CD4-positive, alpha-beta memory T cell (primary cell): ENCODE measurements at places on chromosomes 7 and 10.

DNA sequence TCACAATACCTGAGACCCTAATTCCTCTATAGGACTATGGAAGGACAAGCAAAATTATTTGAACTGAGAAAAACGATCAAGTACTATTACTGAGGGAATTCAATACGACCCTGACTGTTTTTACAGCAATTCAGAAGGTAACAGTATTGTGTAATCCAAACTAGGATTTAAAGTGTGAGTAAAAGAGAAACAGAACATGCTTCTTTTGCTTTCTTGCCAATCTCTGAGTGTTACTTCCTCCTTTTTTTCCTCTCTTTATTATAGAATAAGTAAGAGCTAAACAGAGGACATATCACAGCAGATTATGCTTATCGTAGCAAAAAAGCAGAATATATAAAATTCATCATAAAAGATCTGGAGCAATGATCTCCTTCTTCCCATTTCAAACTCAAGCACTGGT is 292.1 kb downstream of the THSD7A start:
- no peak for DNase-seq

DNA sequence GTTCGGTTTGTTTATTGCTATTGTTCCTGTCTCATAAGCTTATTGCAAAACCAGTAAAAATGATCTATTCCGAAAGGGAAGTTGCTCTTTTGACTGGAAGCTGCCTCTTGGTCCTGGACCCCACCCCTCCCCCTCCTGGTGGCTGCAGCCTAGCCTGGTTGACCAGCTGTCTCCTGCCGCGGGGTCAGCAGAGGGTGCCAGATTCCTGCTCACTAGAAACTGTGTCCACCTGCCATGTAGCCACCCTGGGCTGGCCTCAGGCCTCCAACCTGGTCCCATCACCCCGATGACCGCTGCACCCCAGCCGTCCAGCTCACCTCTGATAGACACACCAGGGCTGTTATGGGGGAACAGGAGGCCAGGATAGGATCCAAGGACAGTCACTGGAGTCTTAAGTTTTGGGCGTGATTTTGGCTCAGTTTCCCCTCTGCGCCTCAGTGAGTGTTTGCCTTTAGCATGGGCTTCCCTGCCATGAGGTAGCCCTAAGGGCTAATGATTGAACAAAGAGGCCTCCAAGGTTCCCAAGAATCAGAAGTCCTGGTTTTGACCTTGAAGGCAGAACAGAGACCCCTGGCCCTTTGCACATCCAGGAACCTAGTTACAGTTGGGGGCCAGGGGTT is 32.9 kb upstream of the SLF2 start:
- no peak for DNase-seq

GRCh38 chr10:15295537-15296325 is 75.4 kb downstream of the FAM171A1 start:
- DNase-seq: no peak

- no peak for DNase-seq
These were observed 26.0 kb downstream of the CYP3A5 start for GRCh38 chr7:99653754-99654153.

- DNase-seq: peak; percentile 94
These were observed at the start of gene TM9SF3 for GRCh38 chr10:96586419-96587263. TM9SF3 (minus strand) TSS chr10:96587012; CDS start chr10:96586835, 177 bp downstream.

DNA sequence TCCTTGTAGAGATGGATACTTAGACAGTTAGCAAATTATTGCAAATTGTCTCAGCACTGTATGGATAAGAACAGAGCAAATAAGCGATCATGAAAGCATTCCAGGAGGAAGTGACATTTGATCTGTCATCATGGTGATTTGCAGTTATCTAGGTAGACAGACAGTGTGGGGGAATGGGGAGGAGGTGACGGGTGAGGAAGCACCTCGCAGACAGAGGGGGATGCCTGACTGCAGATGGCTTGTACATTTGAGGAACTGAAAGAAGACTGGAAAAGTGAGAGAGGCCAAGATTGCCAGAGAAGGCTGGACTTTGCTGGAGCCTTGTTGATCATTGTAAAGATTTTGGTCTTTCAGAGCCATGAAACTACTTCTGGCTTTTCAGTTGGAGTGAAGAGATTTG is 318.2 kb upstream of the CELF2 start:
- no peak for DNase-seq

DNA sequence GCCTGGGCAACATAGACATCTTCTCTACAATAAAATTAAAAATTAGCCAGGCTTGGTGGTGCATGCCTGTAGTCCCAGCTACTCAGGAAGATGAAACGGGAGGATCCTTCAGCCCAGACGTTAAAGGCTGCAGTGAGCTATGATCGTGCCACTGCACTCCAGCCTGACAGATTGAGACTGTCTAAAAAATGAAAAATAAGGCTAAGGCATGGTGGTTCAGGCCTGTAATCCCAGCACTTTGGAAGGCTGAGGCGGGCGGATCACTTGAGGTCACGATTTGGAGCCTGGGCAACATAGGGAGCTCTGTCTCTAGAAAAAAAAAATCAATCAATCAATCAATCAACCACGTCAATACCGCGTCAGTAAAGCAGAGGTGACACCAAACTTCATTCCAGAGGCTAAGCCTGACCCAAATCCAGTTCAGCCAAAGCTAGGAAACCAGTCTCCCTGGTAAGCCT is 31.1 kb downstream of the MRPS24 start:
- no peak for DNase-seq

DNA sequence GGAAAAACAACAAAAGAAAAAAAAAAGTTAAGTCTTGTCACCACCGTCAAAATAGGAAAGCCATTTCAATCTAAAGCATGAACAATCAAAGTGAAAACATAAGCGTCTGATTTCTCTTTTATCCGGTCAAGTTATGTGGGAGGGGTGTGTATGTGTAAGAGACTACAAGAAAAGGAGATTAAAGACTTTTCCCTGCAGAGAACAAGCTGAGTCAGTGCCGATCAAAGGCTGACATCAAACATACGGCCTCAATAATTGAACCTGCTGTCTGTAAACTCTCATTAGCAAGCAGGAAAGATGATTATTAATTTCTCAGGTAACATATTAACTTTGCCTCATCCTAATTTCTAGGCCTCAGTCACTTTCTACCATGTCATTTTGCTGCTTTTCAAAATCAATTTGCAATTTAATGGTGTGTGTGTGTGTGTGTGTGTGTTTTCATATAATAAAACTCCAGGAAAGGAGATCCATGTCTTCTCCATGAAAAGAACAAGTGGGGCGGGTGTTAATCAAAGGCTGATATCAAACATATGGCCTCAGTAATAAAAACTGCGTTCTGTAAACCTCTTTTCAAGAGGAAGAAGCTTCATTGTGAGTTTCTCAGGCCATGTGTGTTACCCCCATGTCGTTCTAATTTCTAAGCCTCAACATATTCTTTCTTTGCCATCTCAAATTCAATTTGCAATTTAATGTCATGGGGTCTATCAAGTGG is 649.1 kb upstream of the SORCS1 start:
- DNase-seq: no peak

DNA sequence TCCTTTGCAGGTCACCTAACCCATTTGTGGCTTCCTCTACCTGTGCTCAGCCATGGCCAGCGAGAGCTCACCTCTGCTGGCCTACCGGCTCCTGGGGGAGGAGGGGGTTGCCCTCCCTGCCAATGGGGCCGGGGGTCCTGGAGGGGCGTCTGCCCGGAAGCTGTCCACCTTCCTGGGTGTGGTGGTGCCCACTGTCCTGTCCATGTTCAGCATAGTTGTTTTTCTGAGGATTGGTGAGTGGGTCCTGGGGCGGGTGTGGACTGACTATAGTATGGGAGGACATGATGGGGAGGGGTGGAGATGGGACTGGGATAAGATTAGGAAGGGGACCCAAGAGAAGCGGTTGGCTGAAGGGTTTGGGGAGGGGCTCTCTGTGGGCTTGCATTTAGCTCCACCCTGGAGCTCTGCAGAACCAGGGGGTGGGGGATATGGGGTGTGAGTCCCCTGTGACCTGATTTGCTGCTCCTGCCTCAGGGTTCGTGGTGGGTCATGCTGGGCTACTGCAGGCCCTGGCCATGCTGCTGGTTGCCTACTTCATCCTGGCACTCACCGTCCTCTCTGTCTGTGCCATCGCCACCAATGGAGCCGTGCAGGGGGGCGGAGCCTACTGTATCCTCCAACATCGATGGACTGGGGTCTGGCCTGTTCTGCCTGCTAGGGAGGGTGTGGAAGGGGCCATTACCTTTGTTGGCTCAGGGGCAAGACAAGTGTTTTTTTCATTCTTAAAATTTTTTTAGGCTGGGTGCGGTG is 1.8 kb downstream of the SLC12A9 start:
- no peak for DNase-seq

GRCh38 chr10:34477249-34477648 is 337.8 kb downstream of the PARD3 start:
- DNase-seq: no peak
